ENCODE measurements at places on chromosomes 6 and 20.

DNA sequence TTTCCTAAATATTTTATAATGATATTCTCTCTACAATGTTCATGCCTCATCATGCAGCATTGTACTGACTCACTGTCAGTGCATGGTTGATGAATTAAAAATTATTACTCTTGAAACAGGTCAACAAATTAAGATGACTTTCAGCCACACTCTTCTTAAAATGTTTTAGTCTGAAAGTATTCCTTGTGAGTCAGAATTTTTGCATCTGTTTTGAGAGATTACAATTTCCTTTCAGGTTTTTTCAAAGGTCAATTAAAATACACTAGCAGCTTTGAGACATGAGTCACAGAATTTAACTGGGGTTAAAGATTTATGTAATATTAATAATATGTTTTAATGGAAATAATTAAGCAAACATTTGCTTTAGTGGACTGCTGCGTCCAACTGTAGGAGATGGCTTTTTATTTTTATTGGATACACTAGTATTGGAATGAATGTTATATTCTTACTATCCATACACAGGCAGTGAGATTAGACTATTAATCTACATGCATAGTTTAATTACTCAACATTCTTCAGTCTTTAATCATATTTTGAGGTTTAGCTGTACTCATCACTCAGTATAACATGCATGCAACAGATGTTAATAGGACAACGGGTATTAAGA, 9.7 kb downstream of the COL12A1 start:
- DNase-seq = no peak

DNA sequence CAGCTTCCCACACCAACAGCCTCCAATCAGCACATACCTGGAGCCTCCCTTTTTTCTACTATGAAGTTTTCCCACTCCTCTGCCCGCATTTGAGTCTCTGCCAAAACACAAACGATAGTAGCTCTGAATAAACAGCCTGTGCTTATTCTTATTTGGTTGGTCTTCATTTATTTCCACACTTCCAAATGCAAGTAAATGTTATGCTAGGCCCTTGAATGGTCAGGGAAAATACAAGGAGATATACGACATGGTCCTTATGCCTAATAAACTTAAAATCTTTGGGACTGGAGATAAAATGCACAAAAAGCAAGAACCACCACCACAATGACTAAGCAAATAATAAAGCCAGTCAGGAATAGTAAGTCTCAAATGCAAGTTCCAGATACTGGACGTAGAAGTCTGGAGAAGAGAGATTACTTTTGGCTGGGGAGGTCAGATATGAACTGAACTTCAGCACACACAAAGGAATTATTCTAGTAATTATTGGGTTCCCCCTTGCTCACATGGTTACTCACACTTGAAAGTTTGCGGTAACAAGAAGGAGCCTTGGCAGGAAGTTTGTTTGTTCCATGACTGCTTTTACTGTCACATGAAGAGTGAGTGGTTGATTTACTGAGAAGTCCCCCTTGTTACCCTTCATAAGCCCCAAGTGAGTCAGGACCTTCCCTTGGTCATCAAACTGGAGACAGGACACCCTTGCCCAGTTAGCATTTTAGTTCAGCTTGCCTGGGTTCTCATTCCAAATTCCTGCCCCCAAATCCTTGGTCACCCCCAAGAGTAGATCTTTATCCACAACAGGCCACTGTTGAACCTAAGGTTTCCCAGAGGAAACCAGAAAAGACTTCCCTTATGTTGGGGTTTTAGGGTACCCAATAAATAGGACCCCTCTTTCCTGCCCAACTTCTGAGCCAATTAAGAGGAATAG, 511.2 kb upstream of the JARID2 start:
- no peak for DNase-seq

DNA sequence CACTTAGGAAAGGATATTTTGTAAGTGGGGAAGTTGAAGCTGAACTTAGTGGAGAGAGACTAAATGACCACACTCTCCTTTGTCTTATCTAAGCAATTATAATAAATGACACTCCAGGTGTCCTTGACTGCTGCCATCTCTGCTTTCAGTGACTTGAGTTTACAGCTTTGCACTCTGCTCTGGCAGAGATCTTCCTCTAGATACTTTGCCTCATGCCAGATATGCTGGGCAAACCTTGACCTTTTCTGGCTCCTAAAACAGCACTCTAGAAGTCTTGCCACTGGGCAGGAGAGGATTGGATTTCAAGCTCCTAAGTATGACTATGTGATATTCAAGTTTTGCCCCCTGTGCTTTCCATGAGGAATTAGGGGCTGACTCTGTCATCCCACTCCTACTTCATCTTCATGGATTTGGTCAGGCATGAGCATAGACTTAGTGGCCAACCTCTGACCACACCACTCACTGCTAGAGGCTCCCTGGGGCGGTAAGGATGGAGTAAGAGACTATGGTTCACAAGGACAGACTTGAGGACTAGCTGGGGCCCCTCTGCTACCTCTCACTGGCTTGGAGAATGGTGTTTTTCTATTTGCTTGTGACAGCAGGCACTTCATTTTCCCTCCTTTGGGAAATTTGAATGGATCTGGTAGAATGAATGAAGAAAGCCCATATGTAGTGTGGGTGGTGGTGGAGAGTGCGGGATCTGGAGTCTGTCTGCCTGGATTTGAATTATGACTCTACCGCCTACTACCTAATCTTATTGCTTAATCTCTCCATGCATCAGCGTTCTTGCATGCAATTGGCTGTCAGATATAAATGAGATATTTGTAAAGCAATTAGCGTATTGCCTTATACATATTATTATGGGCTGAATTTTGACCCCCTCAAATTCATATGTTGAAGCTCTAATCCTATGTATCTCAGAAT, 191.4 kb downstream of the REV3L start:
- no peak for DNase-seq

- no peak for DNase-seq
These were observed 22.2 kb downstream of the RNF24 start for GRCh38 chr20:3993109-3993508.
